ENCODE measurements at places on chromosomes 5 and 9.
A peak's percentile ranks its signal among the peaks of the same experiment; 100 is the strongest.

DNA sequence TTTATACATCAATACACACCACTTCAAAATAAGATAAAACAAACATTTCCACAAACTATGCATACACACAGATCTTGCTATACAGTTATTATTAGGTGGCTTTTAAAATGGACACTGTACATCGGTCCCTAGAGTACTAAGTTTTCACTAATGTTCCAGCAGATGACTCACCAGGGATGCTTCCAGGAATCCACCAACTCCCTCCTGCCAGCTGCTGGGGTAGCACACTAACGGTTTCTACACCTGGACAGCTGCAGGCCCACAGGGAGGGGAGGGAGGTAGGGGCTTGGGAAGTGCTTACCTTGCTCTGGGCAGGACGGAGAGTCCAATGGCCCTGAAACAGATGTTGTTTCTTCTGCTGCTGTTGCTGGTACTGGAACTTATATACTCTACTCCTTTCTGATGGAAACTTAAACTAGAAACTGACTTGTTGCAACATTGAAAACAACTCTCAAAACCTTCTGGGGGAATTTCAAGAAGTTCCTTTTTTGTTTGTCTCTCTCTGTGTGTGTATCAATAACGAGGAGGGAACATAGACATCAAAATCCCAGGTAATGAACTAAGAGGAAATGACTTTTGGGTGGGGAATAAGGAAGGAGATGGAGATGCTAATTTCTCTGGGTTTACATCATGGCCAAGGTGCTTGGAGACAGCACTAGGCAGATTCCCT lies at the start of gene IL12B:
Gene IL12B, minus strand, starts transcription at position 357 of the 670 bp plus-strand sequence. CDS start 3,705 bp downstream, outside the sequence.
- no peak for DNase-seq

DNA sequence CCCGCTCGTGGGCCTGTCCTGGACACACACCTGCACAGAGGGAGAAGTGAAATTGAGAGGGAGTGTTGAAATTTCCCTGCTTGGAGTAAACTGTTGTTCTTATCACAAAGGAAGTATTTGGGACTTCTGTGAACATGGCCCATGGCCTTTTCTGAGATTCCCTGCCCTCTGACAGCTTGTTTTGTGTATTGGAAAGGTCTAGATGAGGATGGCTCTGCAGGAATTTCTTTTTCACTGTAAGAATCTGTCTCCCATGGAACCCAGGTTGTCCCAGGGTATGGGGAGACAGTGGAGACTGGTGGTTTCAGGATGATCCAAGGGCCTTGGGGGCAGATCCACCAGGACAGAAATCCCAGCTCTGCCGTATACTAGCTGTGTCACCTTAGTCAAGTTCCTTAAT lies 121.8 kb downstream of the ARHGAP26 start:
- no peak for DNase-seq

GRCh38 chr5:93603793-93604643 lies 21.0 kb downstream of the NR2F1 start:
- no peak for DNase-seq

GRCh38 chr9:105500108-105500766 lies 52.4 kb downstream of the FSD1L start:
- no peak for DNase-seq

DNA sequence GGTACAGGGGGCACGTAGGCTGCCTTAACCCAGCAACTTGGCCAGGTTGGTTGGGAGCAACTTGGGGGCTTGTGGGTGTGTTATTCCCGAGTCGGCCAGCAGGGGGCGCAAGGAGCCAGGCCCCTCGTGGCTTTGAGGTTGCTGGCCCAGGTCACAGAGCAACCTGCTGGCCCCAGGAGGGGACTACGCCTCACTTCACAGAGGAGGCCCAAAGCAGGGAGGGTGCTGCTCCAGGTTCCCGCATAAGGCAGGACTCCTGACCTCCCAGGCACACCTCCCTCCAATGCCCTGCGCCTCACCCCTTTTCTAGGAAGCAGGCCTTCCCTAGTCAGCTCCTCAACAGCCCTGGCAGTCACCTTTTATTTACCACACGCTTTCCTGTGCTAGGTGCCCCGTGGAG lies 18.1 kb downstream of the KYAT1 start:
- peak; percentile 79 for DNase-seq

GRCh38 chr9:118561051-118561450 lies 808.2 kb downstream of the BRINP1 start:
- no peak for DNase-seq

- no peak for DNase-seq
Measured at GRCh38 chr5:82150559-82150958, 127.6 kb downstream of the RPS23 start.

- DNase-seq: no peak
Measured at GRCh38 chr9:133132174-133132573, 11.1 kb upstream of the RALGDS start.
